ENCODE measurements at places on chromosomes 4 and X.

DNA sequence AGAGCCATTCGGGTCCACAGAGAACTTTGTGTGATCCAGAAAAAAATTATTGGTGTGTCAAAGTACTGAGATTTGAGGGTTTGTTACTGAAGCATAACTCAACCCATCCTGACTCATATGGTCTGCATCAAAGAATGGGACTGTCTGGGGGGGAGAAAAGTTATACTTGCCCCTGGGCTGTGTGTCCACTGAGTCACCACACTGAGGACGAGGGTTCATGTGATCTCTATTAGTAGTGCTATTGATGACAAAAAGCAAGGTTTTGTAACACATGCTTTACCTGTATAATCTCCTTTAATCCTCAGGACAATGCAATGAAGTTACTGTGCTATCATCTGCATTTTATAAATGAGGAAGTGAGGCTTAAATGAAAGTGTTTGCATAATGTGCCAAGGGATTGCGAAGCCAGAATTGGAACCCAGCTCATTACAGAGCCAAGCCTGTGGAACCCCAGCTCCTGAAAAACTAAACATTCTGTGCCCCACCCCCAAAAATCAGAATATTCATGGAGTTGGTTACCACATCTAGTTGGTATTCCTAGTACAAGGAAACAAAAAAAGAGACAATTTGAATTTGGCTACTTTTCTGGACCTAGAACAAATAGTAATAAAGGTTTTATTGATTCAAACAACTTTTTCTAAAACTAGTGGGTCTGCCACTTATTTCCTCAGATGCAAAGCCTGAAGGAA is 31.2 kb downstream of the CCDC149 start:
- no peak for DNase-seq

GRCh38 chrX:132214518-132214917 is 4.7 kb downstream of the RAP2C start:
- DNase-seq = no peak

DNA sequence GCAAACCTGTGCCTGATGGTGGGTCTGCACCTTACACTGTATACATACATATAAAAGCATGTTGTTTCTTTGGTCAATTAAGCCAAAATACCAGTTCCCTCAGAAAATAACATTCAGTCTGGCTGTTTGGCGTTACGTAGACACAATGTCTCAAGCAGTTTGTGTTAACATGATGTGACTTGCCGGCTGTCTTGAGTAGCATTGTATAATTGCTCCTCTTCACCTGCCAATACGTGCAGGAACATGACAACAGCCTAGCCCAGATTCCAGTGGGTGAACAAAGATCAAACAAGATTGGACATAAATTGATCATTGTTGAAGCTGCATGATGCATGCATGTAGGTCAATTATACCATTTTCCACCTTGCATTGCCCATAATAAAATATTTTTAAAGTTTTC is 102.3 kb downstream of the F11 start:
- no peak for DNase-seq

GRCh38 chr4:52982255-52982945 is 120.3 kb downstream of the RASL11B start:
- DNase-seq = no peak

- no peak for DNase-seq
Observed at GRCh38 chr4:104589264-104589868, 94.7 kb upstream of the CXXC4 start.

DNA sequence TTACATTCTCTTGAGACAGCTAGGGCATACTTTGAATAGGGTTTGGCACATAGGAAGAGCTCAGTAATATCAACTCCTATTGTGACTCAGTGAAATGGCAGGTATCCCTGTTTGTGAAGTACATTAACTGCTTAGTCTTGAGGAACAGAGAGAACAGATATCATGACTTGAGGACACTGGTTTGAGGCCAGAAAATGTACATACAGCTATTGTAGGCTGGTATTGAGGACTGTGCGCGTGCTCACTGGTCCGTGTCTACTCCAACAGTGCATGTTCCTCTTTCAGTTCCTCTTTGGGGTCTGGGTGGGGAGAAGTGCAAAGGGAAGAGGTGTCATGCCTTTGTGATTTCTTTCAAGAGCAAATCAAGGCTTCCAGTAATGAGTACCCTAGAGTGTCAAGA is 34.6 kb upstream of the TBC1D9 start:
- DNase-seq = no peak

DNA sequence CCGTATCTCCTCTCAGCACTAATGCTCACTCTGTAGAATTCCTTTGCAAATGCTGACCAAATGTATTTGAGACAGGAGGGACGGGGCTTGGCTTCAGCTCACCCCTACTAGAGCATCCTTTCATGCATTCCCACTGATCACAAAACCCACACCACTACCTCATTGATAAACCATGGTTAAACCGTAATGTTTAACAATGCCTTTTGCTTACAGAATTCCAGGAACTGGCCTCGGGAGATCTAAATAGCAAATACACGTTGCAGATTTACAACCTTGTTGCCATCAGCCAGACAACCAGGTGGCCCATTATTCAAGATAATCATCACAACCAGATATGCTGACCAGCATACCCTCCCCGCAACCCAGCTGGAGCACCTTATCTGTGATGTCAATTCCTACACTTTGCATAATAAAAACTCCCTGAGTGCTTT is 391.9 kb downstream of the KCTD8 start:
- no peak for DNase-seq

- no peak for DNase-seq
Observed at GRCh38 chr4:184968784-184969201, 49.5 kb upstream of the HELT start.

DNA sequence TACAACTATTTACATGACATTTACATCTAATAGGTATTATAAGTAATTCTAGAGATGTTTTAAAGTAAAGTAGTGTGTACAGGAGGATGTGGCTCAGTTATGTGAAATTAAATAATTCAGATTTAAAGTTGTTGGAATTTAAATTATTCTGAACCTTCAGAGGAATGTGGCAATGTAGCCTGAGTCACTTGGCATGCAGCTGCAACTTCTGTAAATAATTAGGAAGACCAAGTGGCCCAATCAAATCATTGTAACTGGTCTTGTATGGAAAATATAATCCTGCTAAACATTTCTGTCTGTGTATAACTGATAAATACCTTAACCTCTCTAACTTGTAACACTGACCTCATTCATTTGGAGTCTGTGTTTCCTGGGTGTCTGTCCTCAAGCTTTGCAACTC is 828.9 kb downstream of the GLUD2 start:
- no peak for DNase-seq

GRCh38 chr4:1297023-1297395 is 7.3 kb downstream of the MAEA start:
- DNase-seq = no peak

GRCh38 chr4:60096676-60097075 is 1103.5 kb upstream of the ADGRL3 start:
- no peak for DNase-seq

GRCh38 chrX:10811111-10811510 is 190.7 kb upstream of the MID1 start:
- no peak for DNase-seq

DNA sequence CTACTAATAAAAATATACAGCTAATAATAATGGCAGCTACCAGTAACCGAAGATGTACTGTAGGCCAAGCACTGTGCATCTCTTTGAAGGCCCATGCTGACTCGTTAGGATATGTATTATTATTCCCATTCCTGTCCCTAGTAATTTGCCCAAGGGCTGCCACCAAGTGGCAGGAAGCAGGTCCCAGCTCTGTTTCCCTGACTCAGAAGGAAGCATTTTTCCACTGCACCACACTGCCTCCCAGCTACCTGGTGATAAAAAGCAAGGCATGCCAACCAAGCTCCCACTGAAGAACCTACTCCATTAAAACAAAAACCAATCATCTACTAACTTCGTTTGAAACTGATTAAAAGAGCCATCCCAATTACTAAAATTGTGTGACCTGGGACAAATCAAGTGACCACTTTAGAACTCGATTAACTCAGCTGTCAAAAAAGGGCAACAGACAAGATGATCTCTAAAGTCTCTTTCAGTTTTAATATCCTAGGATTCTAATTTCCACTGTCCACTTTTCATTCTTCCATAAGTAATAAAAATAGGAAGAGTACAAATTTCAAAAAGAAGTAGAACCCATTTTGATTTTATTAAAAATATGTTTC is 24.3 kb upstream of the PGM2 start:
- no peak for DNase-seq

GRCh38 chrX:125029131-125029530 is 290.5 kb upstream of the TEX13C start:
- no peak for DNase-seq

GRCh38 chrX:25125483-25125882 is 109.7 kb upstream of the ARX start:
- no peak for DNase-seq

DNA sequence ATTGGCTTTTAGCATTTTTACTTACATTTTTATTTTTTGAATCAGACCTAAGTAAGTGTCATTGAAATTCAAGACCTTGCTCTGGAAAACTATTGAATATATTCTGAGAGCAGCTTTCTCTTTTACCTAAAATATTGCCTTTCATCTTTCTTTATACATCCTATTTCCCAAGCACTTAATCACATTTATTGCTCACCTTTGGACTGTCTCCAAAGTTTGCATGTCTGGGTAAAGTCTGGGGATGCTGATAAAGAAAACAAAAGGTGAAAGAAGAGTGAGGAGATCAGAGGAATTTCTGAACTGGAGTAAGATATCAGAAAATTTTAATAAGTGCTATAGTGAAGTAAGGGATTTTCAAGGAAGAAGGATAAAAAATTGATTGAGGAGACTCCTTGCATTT is 308.5 kb upstream of the AADAT start:
- DNase-seq = no peak

DNA sequence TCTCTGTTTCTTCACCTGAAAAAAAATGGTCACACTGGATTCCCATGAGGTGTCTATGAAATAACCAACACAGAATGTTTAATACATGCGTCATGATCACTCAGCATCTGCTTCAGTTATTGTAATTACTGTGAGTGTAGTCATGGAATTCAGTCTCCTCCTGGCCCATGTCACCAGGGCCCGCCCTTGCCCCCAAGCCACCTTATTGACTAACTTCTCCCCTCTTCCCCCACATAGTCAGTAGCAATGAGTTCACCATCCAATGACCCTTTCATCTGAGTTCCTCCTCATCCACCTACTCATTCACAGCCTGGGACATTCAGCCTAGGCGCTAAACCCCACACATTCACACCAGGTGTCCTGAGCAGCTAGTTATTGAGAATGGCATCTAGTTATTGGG is 15.6 kb downstream of the PNMA6F start:
- no peak for DNase-seq

DNA sequence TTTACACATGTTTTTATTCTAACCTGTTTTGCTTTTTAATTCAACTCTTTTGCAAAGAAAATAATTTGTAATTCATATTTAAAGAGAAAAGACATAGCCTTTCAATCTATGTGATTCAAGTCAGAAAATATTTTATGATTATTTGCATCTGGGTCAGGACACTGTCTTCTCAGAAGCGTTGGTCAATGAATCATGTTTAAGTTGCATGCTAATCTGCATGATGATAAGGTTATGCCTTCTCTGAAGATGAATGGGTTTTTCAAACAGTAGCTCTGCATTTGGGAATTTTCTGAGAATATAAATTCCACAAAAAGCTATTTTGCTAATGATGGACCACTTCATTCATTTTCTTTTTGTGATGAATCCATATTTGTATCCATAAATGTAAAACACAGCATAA is 282.5 kb downstream of the TMA16 start:
- no peak for DNase-seq

DNA sequence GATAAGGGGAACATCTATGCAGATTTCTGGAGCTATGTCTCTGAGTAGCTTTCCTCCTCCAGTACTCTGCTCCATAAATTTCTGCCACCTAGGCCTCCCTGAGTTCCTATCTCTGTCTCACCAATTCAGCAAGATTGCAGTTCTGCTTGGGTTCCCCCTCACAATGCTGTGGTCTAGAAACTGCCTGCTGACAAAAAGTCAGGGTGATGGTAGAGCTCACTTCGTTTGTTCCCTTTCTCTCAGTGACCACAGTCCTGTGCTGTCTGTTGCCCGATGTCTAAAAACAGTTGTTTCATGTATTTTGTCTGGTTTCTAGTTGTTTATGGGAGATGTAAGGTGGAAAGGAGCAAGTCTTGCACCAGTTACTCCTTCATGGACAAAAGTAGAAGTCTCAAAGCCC is 41.1 kb downstream of the AMMECR1 start:
- no peak for DNase-seq

DNA sequence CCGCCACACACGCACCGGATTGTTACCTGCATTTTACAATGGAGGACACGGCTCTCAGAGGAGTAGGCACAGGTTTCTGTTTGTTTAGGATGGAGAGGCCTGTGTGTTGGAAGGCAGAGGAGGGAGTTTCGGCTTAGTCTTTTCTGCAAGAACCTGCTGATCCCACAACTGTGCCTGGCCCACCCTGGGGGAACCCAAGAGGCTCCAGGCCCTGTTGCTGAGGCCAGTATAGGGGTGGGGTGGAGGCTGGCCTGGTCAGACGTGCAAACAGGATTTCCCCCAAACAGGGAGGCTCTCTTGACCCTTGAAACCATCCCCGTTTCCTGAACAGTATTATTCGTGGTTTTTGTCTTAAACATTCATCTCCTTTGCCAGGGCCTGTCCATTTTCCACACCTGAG is 772 bp upstream of the SLC49A3 start:
- DNase-seq = no peak
